Muscle of leg (tissue), 16 donors: ENCODE measurements at places on chromosomes 7 and 10. TPM values are rescaled to one million over a fixed set of nuclear protein-coding genes. Genes with fewer than 3 reads are reported as not detected.

The PLXNA4 gene
- 2.1 TPM for polyA plus RNA-seq

GRCh38 chr7:152354061-152354460, 81.7 kb downstream of the KMT2C start:
- no peak for DNase-seq

GRCh38 chr7:51949726-51950644, 633.4 kb upstream of the COBL start:
- DNase-seq = no peak

The NAT16 gene
- polyA plus RNA-seq = not detected

The PON3 gene
- polyA plus RNA-seq = 3.4 TPM

DNA sequence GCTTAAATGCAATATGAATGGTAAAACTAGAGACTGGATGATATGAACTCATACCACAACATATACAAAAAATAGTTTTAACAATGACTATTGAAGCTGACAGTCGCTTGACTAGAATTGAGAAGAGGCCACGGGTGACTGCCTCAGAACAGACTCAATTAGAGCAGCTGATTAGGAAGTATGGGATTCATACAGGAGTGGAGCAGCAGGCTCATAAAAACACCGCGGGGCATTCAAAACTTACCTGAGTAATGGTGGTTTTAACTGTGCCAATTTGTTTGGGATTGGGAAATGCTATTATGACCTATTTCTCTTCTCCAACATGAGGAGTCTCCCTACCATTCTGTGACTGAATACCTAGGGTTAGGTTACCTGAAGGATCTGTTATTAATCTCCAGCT, 2.1 kb downstream of the CADPS2 start:
- no peak for DNase-seq

DNA sequence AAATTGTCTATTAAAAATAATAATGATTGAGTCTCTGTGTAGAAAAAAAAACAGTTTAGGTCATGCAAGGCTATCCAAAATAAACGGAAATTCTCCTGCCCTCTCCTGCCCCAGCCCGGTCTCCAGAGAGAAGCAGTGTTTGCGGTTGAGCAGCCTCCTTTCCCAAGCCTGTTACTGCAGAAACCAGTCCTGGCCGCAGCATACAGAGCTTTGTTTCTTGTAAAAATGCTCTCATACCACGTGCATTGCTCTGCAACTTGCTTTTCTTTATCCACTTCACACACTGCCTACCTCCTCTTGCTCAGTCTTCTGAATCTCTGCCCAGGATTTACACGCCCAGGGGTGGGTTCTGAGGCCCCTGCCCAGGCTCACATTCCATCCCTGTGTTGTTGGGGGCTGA, 34.4 kb upstream of the CUL1 start:
- peak; percentile 47 for DNase-seq

The TMEM120A gene
- 42.7 TPM for polyA plus RNA-seq

The KLF14 gene
- 1.9 TPM for polyA plus RNA-seq

- DNase-seq = peak; percentile 82
Measured at GRCh38 chr7:27888736-27889135, 148.8 kb downstream of the TAX1BP1 start.

The PPP1R3C gene
- 89.3 TPM for polyA plus RNA-seq

The SEMA3D gene
- 15.4 TPM for polyA plus RNA-seq

The ACSL5 gene
- polyA plus RNA-seq = 1.9 TPM

DNA sequence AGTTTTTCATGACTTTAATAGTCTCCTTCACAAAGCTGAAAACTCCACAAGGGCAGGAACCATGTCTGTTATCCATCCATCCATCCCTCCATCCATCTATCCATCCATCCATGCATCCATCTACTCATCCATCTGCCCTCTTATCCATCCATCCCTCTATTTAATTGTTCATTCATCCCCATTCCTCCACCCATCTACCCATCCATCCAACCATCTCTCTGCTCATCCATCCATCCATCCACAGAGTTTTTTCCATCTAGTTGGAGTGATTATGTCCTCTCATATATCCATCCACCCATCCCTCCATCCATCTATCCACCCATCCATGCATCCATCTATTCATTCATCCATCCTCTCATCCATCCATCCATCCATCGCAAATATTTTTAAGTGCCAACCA, 237.9 kb downstream of the EMX2 start:
- DNase-seq = no peak

The ELN gene
- 169 TPM for polyA plus RNA-seq

- DNase-seq = peak; percentile 87
Measured at GRCh38 chr10:69087590-69088470, at the start of gene SRGN. Gene SRGN (plus strand): TSS chr10:69088103. CDS start chr10:69088158, 55 bp downstream.

GRCh38 chr10:86632009-86632800, 22.1 kb upstream of the OPN4 start:
- peak; percentile 33 for DNase-seq

The CCDC146 gene
- polyA plus RNA-seq = 6.6 TPM

The MSMB gene
- polyA plus RNA-seq = not detected

DNA sequence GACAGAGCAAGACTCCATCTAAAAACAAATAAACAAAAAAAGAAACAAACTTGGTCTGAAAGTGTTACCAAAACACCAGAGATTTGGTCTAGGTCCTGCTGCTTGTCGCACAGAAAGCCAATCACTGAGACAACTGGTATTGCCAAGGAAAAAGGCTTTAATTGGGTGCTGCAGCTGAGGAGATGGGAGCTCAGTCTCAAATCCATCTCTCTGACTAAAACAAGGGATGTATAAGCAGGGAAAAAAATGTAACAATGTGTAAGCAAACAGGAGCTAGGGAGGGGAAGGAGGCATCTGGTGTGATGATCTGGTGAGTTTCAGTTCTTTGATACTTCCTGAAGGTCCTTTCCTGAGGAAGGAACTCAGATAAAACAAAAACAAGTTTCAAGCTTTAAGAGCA, 8.4 kb upstream of the PDIA4 start:
- no peak for DNase-seq

DNA sequence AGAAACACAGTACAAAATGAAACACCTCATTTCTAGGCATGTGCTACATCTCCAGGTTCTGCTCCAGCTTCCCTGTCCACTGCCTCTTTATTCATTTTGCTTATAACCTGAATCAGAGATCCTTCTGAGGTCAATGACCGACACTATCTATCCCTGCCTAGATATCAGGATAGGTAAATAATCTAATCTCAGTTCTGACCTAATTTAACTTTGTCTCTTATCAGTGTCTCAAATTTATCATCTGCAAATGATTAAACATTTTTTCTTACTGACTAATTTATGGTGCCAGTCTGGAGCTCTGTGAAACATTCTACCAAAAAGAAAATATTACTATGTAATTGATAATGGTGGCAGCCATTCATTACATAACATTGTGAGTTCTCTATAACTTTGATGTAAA, 61.1 kb downstream of the SGCE start:
- DNase-seq = no peak

The GPR15LG gene
- polyA plus RNA-seq = not detected

DNA sequence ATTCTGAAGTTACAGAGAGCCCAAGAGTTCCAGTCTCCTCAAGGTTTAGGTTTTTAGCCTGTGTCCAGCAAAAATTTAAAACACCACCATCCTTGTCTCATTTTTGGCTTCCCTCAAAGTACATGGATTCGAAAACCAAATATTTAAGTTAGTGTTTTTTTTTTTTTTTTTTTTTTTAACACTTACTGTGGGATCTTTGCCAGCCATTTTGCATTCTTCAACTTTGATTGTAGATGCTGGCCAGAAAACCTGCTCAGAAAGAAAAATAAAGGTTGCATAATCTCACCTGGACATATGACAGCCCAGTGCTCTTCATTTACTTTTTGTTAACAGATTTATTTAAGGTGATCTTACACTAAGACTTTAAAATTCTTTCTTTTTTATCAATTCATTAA, 91.6 kb downstream of the SEMA3C start:
- peak; percentile 41 for DNase-seq

DNA sequence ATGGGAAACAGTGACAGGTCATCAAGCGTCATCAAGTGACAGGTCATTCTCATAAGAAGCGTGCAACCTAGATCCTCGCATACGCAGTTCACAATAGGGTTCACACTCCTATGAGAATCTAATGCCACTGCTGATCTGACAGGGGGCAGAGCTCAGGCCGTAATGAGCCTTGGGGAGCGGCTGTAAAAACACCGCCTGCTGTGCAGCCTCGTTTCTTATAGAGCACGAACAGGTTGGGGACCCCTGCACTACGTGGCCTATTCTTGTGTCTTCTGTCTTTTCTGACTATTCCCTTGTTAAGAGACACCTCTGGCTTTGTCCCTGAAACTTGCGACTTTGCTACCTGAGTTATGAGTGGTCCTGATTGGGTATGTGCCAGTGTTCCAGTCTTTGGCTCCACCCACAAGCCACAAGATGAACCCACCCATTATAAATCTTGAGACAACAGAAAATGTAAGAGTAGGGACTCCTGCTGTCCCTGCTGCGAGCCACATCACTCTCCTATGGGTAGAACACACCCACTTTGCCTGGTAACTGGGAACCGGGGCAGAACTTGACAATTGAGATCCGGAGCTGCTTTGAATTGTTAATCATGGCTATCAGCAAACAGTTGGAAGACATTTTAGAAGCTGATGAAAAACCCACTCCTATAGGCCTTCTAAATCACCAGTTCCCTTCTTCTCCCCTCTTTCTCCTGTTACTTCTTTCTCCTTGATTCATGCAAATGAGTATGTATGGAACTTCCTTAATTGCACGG, 55.8 kb upstream of the EXOC4 start:
- DNase-seq = no peak

GRCh38 chr10:101380353-101381017, 26.5 kb downstream of the BTRC start:
- no peak for DNase-seq

- no peak for DNase-seq
Measured at GRCh38 chr7:93897680-93898079, 7.1 kb upstream of the TFPI2 start.

DNA sequence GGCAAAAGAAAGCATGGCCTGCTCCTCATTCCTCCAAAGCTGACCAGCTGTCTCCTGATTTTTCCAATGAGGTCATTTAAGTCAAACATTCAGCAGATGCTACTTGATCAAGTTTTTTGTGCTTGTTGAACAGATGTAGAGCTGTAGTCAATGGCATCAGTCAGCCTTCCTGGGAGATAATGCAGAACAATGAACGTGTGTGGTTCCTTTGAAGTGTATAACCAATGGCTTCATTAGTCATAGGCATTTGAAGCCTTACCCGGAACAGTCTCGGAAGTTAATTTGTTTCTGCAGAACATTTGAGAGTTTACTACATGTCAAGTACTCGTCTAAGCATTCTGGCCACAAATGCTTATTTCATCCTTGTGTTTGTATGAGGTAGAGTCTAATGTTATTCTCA, 227.1 kb downstream of the ADRA2A start:
- DNase-seq = peak; percentile 40

The RNF133 gene
- polyA plus RNA-seq = not detected

DNA sequence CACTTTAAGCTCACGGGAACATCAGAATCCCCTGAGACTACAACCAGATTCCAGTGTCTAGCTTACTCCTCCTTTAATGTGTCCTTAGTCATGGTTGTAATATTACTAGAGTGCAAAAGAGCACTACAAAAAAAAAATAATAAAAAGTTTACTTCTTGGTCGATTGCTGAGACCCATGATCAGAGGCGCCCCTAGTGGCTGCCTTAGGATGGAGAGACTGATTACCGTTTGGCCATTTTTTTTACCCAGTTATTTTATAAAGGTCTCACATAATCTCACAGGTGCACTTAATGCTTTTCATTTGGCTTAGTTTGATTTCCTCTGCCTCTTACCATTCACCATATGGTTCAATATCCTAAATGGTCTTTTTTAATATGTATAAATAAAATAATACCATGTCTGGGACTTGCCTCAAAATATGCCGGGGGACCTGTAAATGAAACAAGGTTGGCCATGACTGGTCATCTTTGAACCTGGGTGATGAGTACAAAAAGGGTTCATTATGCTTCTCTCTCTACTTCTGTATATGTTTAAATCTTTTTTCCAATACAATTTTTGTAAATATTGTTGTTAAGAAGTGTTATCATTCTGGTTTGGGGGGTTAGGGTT, 331.5 kb upstream of the NFE2L3 start:
- DNase-seq = no peak

- no peak for DNase-seq
Measured at GRCh38 chr7:47938574-47939165, 9.6 kb downstream of the PKD1L1 start.

The CDH23 gene
- polyA plus RNA-seq = 5.4 TPM

DNA sequence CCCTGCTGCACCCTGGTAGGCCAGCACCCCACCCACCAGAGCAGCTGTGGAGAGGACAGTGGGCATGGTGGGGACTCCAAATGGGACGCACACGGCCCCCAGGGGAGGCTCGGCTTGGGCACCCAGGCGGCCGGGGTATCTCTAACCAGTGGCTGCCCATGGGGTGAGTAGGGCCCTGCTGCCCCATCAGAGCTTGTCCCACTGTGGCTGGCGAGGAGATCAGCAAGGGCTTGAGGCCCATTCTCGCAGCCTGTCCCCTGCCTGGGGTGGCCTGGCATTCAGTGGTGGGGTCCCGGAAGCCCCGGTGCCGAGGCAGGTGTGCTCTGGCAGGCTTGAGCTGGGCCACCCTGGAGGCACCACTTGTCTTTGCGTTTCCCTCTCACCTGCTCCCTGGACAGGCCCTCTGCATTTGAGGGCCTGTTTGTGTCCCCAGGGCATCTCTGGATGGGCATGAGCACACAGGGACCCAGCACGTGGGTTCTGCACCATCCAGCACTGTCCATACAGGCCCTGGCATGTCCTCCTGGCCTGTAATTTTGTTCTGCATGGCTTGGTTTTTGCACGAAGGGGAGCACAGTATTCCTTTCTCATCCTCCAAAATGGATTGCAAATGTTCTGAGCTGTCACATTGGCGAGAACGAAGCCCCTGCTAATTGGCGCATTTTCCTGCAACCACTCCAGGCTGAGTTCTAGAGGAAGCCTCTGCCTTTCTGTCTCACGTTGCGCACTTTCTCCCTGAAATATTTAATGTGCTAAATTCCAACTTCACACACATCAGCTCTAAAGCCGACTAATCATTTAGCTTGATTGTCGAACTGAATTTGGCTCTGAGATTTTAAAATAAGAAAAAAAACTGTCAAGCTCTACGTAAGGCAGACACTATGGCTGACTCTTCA, 27.2 kb downstream of the PWWP2B start:
- DNase-seq = no peak

The EBLN1 gene
- polyA plus RNA-seq = not detected

DNA sequence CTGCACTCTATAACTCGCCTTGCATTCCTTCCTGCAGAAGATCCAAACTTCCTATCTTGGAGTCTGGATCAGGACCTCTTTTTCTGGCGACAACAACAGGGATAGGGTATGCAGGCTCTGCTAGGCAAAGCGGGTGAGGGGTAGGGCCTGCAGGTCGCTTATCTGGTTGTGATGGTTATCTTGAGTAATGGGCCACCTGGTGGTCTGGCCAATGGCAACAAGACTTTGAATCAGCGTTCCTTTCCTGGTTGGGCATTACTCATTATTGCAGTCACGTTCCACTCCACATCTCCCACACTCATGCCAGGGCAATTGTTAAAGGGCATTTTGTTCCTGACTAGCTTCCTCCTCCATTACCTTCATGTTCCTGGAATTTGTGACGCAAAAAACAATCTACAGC, 48.4 kb upstream of the PLXDC2 start:
- DNase-seq = no peak
